ENCODE measurements at places on chromosomes 7 and 10. TPM values are rescaled to one million over a fixed set of nuclear protein-coding genes. Genes with fewer than 3 reads are reported as not detected.

Gene GTF2I
- 47.9 TPM for polyA plus RNA-seq

- no peak for DNase-seq
These were observed 5.2 kb upstream of the ZAN start for GRCh38 chr7:100728196-100728595.

GRCh38 chr10:3976718-3977117 is 191.7 kb upstream of the KLF6 start:
- no peak for DNase-seq

GRCh38 chr10:43734716-43735115 is 86.0 kb upstream of the ZNF32 start:
- no peak for DNase-seq

GRCh38 chr10:132179551-132180392 is 7.0 kb upstream of the DPYSL4 start:
- no peak for DNase-seq

GRCh38 chr7:101927389-101927788 is 110.0 kb downstream of the CUX1 start:
- no peak for DNase-seq

GRCh38 chr10:112278871-112279270 is 4.3 kb upstream of the TECTB start:
- DNase-seq: no peak

GRCh38 chr10:131929122-131929845 is 28.5 kb downstream of the PPP2R2D start:
- DNase-seq: no peak

Gene MKX
- not detected for polyA plus RNA-seq

DNA sequence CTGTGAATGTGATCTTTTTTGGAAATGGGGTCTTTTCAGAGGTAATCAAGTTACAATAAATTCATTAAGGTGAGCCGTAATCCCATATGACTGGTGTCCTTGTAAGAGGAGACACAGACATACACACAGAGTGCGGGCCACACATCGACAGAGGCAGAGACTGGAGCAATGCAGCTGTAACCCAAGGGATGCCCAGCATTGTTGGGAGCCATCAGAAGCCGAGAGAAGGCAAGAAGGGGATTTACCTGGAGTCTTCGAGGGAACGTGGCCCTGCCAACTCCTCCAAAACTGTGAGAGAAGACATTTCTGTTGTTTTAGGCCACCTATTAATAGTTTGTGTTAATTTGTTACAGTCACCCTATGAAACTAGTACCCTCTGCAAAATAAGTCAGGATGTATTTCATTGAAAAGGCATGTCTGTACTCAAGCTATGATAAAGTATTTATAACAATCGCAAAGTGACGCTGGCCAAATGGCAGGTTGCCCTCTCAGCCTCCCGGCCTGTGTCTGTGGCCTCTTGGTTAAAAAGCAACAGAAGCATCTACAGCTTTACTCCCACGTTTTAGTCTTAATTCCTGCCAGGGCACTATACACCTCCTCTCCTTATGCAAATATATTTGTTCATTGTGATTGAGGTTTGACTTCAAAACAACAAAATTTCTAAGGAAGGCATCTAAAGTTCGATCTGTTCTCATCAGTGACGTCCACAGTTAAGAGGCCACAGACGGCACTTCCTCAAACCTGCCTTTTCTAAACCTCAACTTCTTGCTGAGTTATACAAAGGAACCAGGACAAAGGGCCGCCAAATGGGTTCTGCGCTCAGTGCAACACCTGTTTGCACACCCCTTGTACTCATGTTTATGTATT is 46.8 kb downstream of the HIPK2 start:
- DNase-seq: no peak

DNA sequence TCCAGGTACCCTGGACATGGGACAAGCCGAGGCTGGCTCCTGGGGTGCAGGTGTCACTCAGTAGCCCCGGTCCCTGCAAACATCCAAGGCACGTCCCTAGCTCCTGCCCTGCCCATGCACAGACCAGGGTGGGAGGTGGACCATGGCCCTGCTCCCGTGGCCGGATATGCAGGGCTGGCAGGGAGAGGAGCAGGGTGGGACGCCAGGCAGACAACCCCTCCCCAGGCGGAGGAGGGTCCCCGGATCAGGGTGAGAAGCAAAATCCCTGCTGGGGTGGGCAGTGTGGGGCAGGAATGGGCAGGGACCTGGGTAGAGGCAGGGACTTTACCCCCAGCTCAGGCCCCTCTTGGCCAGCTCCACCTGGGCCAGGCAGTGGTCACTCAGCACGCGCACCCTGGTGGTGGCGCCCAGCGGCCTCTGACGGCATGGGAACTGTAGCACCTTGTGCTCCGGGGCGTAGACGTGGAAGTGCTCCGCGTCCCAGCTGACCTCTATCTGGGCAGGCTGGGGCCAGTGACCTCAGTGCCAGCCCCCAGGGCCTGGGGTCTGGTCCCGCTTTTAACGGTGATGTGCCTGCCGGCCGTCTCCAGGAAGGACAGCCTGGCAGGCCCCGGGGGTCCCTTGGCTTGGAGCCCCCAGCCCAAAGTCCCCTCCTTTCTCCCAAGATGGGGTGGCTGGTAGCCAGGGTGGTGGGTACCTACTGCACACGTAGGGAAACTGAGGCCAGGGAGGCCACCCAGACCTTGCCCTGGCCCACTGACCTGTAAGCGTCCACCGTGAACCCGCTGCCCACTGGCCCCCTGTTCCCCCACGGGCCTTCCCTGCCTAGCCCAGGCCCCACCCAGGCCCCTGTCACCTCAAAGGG is 1.2 kb downstream of the GRIFIN start:
- DNase-seq: no peak

DNA sequence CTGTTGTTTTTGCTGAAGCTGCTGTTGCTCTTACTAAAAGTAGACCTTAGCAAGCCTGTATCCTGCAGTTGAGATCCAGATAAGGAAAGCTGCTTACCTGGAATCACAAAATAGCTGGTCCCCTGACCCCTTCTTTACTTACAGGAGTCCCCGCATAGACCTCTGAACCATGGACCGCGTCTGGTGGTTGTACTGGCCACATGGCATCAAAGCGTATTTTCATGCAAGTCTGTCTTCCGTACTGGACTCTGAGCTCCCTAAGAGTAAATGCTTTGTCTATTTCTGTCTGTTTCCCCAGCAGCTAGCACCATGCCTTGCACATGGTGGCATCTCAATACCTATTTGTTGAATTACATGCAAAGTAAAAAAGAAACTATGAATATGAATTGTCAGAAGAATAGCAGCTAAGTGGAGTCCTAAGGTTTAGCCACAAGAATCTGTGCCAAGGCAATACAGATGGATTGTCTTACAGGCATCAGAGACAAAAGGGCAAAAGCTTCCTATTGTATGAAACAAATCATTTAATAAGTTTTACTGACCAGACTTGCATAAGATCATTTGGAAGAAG is 159.2 kb downstream of the PAXIP1 start:
- DNase-seq: no peak

DNA sequence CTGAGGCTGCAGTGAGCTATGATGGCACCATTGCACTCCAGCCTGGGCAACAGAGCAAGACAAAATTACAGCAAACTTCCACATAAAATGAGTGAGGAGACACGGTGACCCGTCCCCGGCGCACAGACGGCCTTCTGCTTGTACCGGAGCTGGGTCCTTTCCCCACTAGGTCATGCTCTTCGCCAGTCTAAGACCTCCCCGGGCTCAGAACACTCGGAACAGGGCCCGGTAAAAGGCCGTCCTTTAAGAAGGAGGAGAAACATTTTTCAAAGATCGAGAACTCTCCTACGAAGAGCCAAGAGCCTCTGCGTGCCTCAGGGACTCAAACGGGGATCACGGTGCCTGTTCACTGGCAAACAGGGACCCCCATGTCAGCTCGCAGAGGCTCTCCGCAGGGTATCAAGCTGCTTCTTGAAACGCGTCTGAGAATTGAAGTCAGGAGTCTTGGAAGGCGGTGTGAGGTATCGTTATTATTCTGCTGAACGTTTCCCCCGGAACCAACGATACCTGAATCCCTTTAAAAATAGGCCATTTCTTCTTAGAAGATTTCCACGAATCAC is 9.0 kb downstream of the CARD11 start:
- no peak for DNase-seq

- DNase-seq: peak; percentile 55
These were observed 247.9 kb upstream of the PTN start for GRCh38 chr7:137591421-137591837.

Gene BICC1
- 5.6 TPM for polyA plus RNA-seq

Gene NANOS1
- polyA plus RNA-seq: 2.1 TPM

- no peak for DNase-seq
These were observed 623 bp downstream of the INPP5A start for GRCh38 chr10:132538031-132538789.

GRCh38 chr7:7785344-7785973 is 67.1 kb upstream of the RPA3 start:
- no peak for DNase-seq

GRCh38 chr10:101826852-101827434 is 8.7 kb upstream of the OGA start:
- no peak for DNase-seq

GRCh38 chr7:83468251-83468739 is 180.6 kb downstream of the SEMA3E start:
- DNase-seq: peak; percentile 98

Gene ST8SIA6
- polyA plus RNA-seq: not detected

Gene OR2A7
- polyA plus RNA-seq: 3.8 TPM

DNA sequence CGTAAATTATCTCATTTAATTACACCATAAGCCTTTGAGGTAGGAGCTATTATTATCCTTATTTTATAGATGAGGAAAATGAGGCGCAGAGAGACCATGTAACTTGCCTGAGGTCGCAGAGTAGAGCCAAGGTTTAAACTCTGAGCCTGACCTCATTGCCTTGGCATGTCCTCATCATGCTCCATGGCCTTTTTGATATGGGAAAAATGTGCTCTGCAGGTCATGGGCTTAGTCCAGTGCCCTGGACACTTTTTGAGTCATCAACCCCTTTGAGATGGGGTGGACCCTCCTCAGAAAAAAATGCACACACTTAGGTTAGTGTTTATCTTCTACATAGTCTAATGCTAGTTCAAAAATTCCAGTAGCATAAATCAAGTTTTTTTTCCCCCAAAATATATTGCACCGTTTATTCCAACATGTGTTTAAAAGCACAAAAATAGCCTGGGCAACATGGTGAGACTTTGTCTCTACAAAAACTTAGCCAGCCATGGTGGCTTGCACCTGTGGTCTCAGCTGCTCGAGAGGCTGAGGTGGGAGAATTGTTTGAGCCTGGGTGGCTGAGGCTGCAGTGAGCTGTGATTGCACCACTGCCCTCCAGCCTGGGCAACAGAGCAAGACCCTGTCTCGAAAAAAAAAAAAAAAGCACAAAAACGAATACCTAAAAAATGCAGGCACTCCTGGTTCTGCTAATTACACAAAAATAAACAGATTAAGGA is 28.6 kb upstream of the TMEM178B start:
- DNase-seq: no peak

Gene CC2D2B
- polyA plus RNA-seq: 0.08 TPM

GRCh38 chr10:28905371-28905770 is 228.1 kb downstream of the BAMBI start:
- no peak for DNase-seq

Gene IGF2BP3
- 12.4 TPM for polyA plus RNA-seq

DNA sequence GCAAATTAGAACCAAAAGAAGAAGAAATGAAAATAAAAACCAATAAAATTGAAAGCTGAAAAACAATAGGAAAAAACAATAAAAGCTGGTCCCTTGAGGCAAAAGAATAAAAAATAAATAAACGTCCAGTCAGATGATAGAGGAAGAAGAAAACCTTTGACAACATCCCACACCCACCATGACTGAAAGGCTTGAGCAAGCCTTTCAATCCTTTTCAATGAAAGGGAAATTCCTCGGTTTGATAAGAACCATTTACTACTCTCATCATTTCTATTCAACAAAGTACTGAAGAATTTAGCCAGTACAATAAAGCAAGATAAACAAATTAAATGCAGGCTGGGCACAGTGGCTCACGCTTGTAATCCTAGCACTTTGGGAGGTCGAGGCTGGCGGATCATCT is 3.8 kb downstream of the SLC25A40 start:
- DNase-seq: no peak

Gene ADAM8
- polyA plus RNA-seq: 9.9 TPM

- no peak for DNase-seq
These were observed 87.4 kb downstream of the CHST15 start for GRCh38 chr10:124005991-124006392.

GRCh38 chr10:114233482-114233881 is 5.6 kb upstream of the VWA2 start:
- no peak for DNase-seq

Gene SDK1
- 0.12 TPM for polyA plus RNA-seq

- no peak for DNase-seq
These were observed 17.6 kb upstream of the VSIR start for GRCh38 chr10:71790749-71791440.

DNA sequence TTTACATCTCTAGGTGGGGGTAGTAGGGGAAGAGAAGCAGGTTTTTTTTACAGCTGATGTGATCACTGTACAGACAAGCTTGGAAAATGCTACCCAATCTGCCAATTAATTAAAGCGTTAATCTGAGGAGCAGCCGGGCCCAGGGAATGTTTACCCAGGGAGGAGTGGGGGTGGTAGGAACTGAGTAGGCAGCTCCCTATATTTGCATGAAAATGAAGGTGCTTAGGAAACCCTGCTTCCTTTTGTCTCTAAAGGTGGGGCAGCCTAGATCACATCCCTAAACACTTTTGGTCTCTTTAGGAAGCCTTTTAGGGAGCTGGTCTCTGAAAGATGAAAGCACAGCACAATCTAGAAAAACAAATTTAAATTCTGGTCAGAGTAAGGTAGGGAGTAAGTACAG is 53.0 kb upstream of the NFKB2 start:
- DNase-seq: peak; percentile 49

DNA sequence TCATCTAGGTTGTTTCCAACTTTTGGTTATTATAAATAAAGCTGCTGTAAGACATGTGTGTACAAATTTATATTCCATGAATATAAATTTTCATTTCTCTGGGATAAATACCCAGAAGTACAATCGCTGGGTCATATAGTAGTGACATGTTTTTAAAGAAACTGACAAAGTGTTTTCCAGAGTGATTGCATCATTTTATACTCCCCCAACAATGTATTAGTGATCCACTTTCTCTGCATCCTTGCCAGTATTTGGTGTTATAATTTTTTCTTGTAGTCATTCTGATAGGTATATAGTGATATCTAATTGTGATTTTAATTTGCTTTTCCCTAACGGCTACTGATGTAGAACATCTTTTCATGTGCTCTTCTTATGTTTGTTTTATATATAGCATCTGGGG is 27.0 kb upstream of the ARHGAP21 start:
- DNase-seq: no peak
